ENCODE measurements at places on chromosomes 12 and 14. TPM values are rescaled to one million over a fixed set of nuclear protein-coding genes. Genes with fewer than 3 reads are reported as not detected.

Gene TAS2R9
- total RNA-seq: not detected

Gene RHEBL1
- 0.24 TPM for total RNA-seq

Gene IFT43
- 21.0 TPM for total RNA-seq

Gene ANKRD33
- total RNA-seq: not detected

Gene UTP20
- total RNA-seq: 16.0 TPM

Gene NPFF
- not detected for total RNA-seq

Gene FAM90A1
- under 0.01 TPM for total RNA-seq

Gene MGP
- not detected for total RNA-seq

Gene CISTR
- not detected for total RNA-seq

Gene B4GALNT3
- 5.5 TPM for total RNA-seq

Gene LRRC43
- total RNA-seq: 0.72 TPM

Gene PLEKHH1
- total RNA-seq: 2.9 TPM

Gene ZNF385A
- total RNA-seq: 23.4 TPM

Gene HOXC10
- total RNA-seq: 2.2 TPM

Gene DIO2
- total RNA-seq: not detected

Gene ZFP36L1
- total RNA-seq: 238 TPM

Gene LRRIQ1
- total RNA-seq: 0.24 TPM

Gene SRGAP1
- total RNA-seq: 3.1 TPM
